Activated CD4-positive, alpha-beta memory T cell treated with anti-CD3 and anti-CD28 coated beads for 36 hours (primary cell): ENCODE measurements at places on chromosomes 12 and 14. TPM values are rescaled to one million over a fixed set of nuclear protein-coding genes. Genes with fewer than 3 reads are reported as not detected.

The PLA2G1B gene
- total RNA-seq: not detected

The SLC7A7 gene
- 0.34 TPM for total RNA-seq

The RAP1B gene
- total RNA-seq: 213 TPM

The TEX22 gene
- 0.90 TPM for total RNA-seq

The BICD1 gene
- 10.5 TPM for total RNA-seq
